ENCODE measurements at places on chromosomes 16 and 17.

DNA sequence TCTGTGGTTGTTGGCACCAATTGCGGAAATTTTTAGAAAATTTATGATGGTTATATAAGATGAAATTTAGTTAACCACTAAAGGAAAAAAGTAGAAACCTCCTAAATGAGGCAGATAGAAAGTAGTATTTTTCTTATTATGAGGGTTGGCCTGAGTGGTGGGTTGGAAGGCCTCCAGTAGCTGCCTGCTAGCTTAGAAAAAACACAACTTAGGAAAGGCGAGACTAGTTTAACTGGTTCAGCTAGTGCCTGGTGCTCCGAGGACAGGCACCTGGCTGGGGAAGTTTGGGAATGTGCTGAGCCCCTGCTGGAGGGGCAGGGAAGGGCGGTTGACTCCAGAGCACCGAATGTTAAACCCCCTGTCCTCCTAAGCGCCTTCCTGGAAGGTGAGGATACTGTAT is 19.9 kb downstream of the LDHD start:
- no peak for DNase-seq

- DNase-seq = peak; percentile 75
Observed at GRCh38 chr17:63998050-63998720, at the start of gene PRR29. Gene PRR29 (plus strand): TSS chr17:63998351. CDS start chr17:63998365, 14 bp downstream.

DNA sequence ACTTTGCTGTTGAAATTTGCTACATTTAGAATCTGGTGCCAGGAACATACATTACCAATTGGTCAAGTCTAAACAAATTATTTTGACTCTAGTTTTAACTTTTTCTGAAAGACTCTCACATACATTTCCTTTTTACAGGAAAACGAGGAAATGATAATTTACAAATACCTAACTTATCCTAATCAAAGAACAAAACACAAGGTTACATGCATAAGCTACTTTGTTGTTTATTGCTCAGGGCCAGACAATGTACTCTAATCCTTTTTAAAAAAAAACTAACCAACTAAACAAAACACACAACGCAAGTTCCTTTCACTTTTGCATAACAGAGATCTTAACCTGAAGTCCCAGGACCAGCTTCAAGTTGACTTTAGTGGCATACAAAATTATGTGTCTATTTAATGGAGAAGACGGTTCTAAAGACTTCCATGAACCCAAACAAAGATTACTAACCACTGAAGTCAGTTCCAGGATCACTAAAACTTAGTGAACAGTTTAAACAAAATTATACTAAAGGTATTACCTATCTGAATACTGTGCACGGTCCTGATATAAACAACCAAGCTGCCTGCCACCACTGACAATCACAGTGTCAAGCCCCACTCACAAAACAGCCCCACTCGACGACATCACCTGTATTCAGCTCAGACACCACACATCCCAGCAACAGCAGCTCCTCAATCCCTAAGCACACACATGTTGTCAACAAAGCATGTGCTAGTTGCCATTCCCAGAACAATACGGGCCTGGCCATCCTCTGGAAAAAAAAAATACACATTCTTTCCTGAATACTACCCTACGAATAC is 1.9 kb downstream of the ZNF652 start:
- DNase-seq = no peak

- no peak for DNase-seq
Observed at GRCh38 chr17:80492343-80493136, 16.1 kb upstream of the NPTX1 start.

- DNase-seq = no peak
Observed at GRCh38 chr17:80453126-80453997, 23.0 kb downstream of the NPTX1 start.

- DNase-seq = no peak
Observed at GRCh38 chr17:51439395-51440229, 179.3 kb downstream of the UTP18 start.

- no peak for DNase-seq
Observed at GRCh38 chr16:83258366-83258928, 549.3 kb upstream of the HSBP1 start.

DNA sequence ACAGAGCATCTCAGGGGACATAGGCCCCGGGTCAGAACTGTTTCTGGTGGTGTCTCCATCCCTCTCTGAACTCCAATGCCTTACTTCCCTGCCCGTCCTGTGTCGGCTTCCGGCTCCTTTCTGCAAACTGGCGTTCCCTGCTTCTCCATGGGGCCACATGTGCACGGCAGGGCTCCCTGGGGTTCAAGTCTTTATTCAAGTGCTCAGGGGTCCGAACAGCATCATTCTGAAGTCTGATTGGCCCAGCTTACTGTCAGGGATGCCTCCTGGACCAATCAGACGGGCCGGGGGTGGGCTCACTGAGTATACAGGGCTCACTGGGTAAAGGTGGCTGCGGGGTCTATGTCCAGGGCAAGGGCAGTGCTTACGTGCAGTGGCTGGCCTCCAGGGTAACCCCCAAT is 17.1 kb downstream of the C16orf82 start:
- DNase-seq = no peak

GRCh38 chr17:62110923-62111484 is 45.9 kb upstream of the MED13 start:
- no peak for DNase-seq

DNA sequence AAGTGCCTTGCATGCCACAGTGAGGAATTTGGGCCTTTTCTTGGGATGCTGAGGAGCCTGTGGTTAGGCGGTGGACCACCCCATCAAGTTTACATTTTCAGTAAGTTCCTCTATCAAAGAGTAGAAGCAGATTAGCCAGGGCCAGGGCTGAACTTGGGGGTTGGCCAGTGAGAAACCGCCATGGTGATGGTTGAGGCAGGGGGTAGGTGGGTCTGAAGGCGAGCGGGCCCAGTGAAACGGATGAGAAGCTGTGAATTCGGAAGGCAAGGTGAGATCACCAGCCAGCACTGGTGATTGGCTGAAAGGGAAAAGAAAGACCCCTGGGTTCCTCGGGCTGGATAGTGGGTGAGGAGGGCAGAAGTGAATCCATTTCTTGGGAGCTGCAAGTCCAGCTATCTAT is 311.4 kb downstream of the CBLN1 start:
- no peak for DNase-seq

- DNase-seq = no peak
Observed at GRCh38 chr16:21023509-21024202, 123.1 kb downstream of the LYRM1 start.

DNA sequence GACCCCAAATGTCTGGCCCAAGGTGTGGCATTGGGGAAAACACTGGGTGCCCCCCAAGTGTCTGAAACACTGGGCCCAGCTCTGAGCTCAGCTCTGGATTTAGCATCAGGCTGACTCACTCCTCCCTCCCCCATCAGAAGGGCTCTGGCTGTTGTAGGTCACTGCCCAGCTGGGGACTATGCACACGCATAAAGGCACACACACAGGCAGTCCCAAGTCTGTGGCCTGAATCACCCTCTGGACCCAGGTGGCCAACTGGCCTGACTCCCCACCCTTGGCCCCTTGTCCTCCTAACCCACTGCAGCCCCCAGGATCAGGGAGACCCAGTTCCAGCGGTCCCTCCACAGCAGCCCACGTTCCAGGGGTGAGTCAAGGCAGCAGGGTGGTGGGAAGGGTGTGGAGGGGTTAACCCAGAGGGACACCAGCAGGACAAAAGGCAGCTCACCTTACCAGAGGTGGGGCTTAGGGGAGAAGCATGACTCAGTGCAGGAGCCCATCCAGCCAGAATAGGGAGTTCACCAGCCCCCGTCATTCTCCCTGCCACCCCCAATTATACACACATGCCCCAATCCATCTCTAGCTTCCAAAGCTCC is 47.0 kb downstream of the MYO18A start:
- DNase-seq = no peak

DNA sequence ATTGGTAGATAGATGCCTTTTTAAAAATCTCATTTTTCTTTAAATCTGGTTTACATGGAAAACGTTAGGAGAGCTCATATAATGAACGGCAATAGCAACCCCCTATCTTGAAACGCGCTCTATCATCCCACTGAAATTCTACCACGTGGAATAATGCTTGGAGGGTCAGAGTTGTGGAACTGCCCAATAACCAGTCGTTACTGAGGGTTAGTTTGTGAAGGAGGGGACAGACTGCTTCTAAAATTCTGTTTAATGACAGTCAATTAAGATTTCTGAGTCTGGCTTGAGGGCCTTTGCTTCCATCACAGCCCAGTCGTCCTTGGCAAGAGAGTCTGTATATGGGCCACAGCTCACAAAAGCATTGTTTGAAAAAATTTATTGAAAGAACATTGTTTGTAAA is 482 bp downstream of the IRF8 start:
- no peak for DNase-seq

GRCh38 chr16:4640572-4641305 is 16.1 kb downstream of the MGRN1 start:
- no peak for DNase-seq

GRCh38 chr17:77210331-77210730 is 69.6 kb downstream of the SEC14L1 start:
- no peak for DNase-seq

- no peak for DNase-seq
Observed at GRCh38 chr17:10458701-10459100, 10.7 kb downstream of the MYH4 start.

GRCh38 chr16:59591480-59591879 is 857.4 kb upstream of the GOT2 start:
- DNase-seq = no peak

DNA sequence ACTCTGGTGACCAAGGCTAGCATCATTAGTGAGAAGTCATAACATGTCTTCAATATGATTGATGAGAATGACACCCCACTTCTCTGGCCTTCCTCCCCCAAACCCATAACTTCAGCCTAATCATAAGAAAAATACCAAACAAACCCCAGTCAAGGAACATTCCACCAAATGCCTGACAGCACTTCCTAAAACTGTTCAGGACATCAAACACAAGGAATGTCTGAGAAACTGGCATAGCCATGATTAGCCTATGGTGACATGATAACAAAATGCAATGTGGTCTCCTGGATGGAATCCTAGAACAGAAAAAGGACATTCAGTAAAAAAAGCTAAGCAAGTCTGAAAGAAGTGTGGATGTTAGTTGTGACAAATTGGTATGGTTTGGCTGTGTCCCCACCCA is 24.7 kb upstream of the TBX4 start:
- DNase-seq = no peak

GRCh38 chr17:69547947-69548346 is 133.4 kb downstream of the MAP2K6 start:
- no peak for DNase-seq

GRCh38 chr17:76176701-76177574 is 35.9 kb upstream of the FOXJ1 start:
- no peak for DNase-seq

DNA sequence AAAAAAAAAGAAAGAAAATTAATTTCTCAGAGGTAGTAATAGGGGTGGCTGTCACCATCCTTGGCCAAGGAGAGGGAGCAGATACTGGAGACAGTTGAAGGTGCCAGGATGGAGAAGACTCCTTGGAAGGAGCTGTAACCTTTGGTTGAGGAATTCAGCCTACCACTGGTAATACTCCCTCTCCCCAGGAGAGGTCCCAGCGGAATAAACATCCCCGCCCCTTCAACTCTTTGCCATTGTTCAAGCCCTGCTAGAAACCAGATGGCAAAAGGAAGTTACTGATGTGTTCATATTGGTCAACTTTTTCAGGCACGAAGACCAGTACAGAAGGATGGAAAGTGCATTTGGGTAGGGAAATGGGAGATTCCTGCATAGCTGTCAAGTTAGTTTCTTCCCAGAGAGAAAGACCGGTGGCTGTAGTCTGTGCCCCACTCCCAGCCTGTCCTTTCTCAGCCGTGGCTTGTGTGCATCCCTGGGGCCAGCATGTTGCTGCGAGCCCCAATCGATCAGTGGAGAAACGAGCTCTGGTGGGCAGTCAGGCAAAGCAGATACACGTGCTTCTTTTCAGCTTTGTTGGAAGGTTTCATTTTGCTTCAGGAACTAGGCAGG is 612.1 kb downstream of the MAF start:
- DNase-seq = no peak

GRCh38 chr17:67246653-67247415 is 1.8 kb upstream of the HELZ start:
- DNase-seq = no peak

GRCh38 chr16:66976746-66977145 is 11.6 kb upstream of the CES4A start:
- DNase-seq = no peak

- DNase-seq = no peak
Observed at GRCh38 chr17:22517716-22518115, 825.4 kb downstream of the KCNJ18 start.

Measured in COR-L47 (cell line).